Activated T-helper 1 cell treated with anti-CD3 and anti-CD28 coated beads, Interleukin-2, amount 50 U/mL, for 16 hours (primary cell): ENCODE measurements at places on chromosomes 2 and 18.

DNA sequence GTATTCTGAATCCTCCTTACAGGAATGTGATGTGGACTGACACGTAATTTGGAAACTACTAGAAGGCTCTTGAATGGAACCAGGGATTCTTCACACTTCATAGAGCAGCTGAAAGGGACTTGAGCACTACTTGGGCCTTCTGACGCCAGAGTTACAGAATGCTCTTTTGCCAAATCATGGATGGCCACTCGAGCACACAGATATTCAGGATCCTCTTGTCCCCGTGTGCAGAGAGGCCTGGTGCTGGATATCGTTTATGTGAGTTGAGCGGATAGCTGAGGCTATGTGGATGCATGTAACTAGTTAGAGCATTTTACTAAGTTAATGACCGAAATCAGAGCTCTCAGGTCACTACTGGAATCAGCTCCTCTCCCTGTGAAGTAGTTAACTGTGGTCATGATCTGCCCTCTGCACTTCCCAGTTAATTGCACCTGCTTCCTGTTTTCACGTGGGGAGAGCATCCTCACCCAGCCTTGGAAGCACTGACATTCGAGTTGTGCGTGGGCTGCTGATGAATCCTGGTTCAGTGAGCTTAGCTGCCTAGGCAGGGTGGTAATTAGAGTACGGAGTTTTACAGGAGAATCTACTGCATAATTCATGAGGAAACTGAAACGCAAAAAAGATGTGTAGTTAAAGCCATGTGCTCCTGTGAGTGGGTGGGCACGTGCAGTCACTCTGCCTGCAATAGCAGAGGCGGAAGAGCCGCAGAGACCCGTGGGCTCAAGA is 5.2 kb upstream of the TPO start:
- DNase-seq: no peak

DNA sequence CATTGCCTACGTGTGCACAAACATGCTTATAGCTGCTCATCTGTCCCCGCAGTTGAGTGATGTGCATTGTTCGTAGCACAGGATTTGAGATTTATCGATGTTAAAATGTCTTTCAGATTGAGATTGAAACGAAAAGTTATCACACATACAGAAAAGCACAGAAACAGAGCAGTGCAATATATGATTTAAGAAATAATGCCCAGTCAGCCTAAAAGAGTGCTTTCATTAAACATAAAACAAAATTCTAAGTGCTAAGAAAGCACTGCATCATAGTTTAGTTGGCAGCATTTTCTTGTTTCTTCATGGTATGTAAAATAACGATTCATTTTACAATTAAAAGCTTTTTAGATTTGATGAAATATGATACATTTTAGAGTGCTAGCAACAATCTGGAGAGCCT is 31.9 kb upstream of the GORASP2 start:
- no peak for DNase-seq

GRCh38 chr2:239173301-239173700 is 227.5 kb downstream of the HDAC4 start:
- DNase-seq: no peak

DNA sequence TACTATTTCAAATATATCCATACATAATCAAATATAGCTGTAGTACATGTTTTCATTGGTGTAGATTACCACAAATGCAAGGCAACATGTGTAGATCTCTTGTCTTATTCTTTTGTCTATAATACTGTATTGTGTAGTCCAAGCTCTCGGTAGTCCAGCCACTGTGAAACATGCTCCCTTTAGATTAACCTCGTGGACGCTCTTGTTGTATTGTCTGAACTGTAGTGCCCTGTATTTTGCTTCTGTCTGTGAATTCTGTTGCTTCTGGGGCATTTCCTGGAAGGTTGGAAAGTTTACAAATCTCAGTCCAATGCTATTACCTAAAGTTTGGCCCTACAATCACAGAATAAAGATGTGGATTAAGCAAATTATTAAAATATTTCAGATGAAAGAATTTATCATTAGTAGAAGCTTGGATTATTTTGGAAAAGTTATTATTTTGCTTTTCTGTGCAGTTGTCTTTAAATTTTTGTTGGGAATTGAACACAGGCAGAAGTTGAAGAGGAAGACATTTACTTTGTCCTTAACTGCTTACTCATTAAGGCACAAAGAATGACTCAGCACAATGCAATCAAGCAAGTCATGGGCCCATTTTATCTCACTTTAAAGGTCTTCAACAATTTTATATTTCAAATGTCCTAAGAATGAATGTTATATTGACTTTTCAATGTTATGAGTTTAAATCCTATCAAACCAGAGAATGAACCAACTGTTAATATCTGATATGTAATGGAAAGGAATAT is 103.4 kb upstream of the CAVIN2 start:
- DNase-seq: no peak

GRCh38 chr2:58336416-58336815 is 95.3 kb upstream of the FANCL start:
- no peak for DNase-seq

DNA sequence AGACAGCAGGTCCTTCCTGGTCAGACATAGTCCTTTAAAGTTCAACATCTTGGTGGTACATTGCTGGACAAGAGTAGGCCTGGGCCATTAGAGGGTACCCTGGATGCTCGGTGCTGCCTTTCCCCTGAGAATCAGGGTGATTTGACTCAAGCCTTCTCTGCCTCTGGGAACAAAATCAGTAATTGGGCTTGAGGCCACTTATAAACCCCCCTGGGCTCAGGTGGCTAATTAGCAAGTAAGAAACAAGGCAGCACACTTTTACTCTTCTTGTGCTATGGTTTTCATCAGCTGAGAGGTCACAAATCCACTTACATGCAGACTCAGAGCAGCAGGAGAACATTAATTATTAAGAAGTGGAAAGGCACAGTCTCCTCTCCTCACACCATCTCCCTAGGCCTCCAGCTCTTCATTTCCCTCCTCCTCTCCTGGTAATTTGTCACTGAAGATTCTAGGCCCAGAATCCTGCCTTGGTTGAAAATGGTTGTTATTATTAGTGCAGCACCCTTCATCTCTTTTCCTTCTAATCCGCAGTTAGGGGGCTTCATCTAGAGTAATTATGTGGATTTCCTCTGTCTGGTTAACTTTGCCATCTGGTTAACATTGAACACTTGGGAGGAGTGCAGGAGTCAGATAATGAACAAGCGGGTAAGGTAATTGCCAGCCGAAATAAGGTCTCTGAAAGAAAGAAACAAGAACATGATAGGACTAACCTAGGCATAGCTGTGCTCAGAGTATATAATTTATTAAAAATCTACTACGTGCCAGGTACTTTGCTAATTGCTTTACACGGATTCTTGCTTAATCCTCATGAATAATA is 29.7 kb upstream of the CASP10 start:
- no peak for DNase-seq
